ENCODE measurements at places on chromosomes 3 and 15. TPM values are rescaled to one million over a fixed set of nuclear protein-coding genes. Genes with fewer than 3 reads are reported as not detected.

- no peak for DNase-seq
- no peaks in the 10 kb centered on the region for H3K27me3 ChIP-seq
- H3K36me3 ChIP-seq: peaks cover 26% of the 10 kb centered on the region
Measured at GRCh38 chr3:130699765-130700164, 46.9 kb downstream of the PIK3R4 start.

GRCh38 chr3:46931631-46932331 lies 44.8 kb downstream of the CCDC12 start:
- no peak overlapping the region for H3K4me3 ChIP-seq
- no peak for DNase-seq
- H3K36me3 ChIP-seq: peaks cover 2% of the 10 kb centered on the region
- H3K27me3 ChIP-seq: no peaks in the 10 kb centered on the region
- peaks cover 69% of the 10 kb centered on the region for H3K4me1 ChIP-seq

The BSN gene
- total RNA-seq: 0.67 TPM

- H3K36me3 ChIP-seq: peaks cover 22% of the 10 kb centered on the region
- H3K27me3 ChIP-seq: no peaks in the 10 kb centered on the region
- DNase-seq: no peak
- H3K27ac ChIP-seq: no peak overlapping the region
- peaks cover 3% of the 10 kb centered on the region for H3K4me1 ChIP-seq
Measured at GRCh38 chr3:170162052-170162451, 19.5 kb downstream of the PHC3 start.

GRCh38 chr3:86800116-86800515 lies 190.8 kb downstream of the VGLL3 start:
- no peak overlapping the region for H3K27ac ChIP-seq
- no peak for DNase-seq
- no peaks in the 10 kb centered on the region for H3K4me1 ChIP-seq
- H3K27me3 ChIP-seq: no peaks in the 10 kb centered on the region

- no peaks in the 10 kb centered on the region for H3K27me3 ChIP-seq
- H3K36me3 ChIP-seq: no peaks in the 10 kb centered on the region
- DNase-seq: no peak
- H3K4me1 ChIP-seq: no peaks in the 10 kb centered on the region
- H3K27ac ChIP-seq: no peak overlapping the region
Measured at GRCh38 chr15:70579766-70580165, 183.6 kb downstream of the UACA start.

The NEK11 gene
- 0.84 TPM for total RNA-seq

DNA sequence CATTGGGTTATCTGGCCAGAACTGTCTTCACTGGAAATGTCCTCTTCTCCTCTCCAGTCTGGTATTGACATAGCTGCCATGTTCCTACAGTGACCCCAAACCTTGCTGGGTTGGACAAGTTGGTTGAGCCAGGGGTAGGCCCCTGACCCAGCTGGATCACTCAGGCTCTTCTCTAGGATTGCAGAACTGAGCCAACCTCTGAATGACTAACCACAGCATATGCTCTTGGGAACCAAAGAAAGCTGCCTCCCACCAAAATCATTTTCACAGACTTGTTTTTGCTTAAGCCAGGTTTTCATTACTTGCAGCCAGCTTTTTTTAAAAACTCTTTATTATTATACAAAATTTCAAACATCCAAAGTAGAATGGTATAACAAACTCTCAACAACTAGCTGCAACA lies 41.4 kb downstream of the FSIP1 start:
- no peak overlapping the region for H3K4me3 ChIP-seq
- no peak overlapping the region for H3K27ac ChIP-seq
- no peaks in the 10 kb centered on the region for H3K27me3 ChIP-seq
- H3K36me3 ChIP-seq: peaks cover 2% of the 10 kb centered on the region
- no peak for DNase-seq

- no peaks in the 10 kb centered on the region for H3K4me1 ChIP-seq
- no peaks in the 10 kb centered on the region for H3K36me3 ChIP-seq
- H3K27ac ChIP-seq: no peak overlapping the region
- DNase-seq: no peak
- peaks cover 3% of the 10 kb centered on the region for H3K27me3 ChIP-seq
Measured at GRCh38 chr15:98826658-98827057, 178.3 kb downstream of the IGF1R start.

GRCh38 chr3:66128623-66129022 lies 89.9 kb upstream of the MAGI1 start:
- H3K27me3 ChIP-seq: no peaks in the 10 kb centered on the region
- H3K27ac ChIP-seq: no peak overlapping the region
- H3K4me3 ChIP-seq: no peak overlapping the region
- no peaks in the 10 kb centered on the region for H3K36me3 ChIP-seq

The EPHB3 gene
- 1.8 TPM for total RNA-seq

DNA sequence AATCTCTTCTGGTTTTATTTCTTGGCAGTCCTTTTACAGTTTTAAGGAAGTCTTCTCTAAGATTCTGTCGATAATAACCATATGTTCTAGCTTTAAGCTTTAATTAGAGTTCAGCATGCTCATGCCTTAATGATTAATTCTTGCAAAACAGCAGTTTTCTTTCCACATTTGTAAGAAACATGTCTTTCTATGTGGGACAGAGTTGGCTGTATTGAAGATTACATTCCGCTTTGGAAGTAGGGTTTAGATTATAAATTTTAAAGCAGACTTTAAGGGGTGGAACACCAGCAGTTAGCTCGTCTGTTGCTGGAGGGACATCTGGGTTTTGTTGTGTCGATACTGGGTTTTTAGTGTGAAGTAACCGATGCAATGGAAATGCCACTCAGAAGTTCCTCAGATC lies 35.3 kb downstream of the SQOR start:
- DNase-seq: no peak
- H3K27ac ChIP-seq: no peak overlapping the region
- no peaks in the 10 kb centered on the region for H3K4me1 ChIP-seq

GRCh38 chr15:61049028-61049427 lies 180.1 kb downstream of the RORA start:
- no peak overlapping the region for H3K27ac ChIP-seq
- no peaks in the 10 kb centered on the region for H3K36me3 ChIP-seq
- no peak for DNase-seq
- H3K4me3 ChIP-seq: no peak overlapping the region
- peaks cover 5% of the 10 kb centered on the region for H3K4me1 ChIP-seq
- H3K27me3 ChIP-seq: no peaks in the 10 kb centered on the region

The CDHR4 gene
- total RNA-seq: not detected

The ATP8B4 gene
- 19.7 TPM for total RNA-seq

DNA sequence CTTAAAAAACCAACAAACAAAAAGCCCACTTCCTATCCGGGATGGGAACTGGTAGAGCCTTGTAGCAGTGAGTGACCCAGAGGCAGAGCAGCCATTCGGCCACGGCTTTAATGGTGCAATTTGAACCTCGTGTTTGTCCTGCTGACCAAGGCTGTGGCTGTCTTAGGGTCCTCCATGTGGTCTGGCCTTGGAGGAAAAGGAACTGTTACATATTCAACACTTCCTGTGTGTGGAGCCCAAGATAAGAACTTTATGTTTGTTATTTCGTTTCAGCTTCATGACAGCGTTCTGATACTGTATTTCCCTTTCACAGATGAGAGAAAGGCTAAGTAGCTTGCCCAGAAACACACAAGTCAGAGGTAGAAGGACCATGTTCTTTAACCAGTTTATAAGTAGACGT lies 269.8 kb downstream of the SV2B start:
- no peaks in the 10 kb centered on the region for H3K36me3 ChIP-seq
- no peak for DNase-seq
- H3K4me1 ChIP-seq: no peaks in the 10 kb centered on the region
- H3K4me3 ChIP-seq: no peak overlapping the region
- H3K27me3 ChIP-seq: no peaks in the 10 kb centered on the region
- H3K27ac ChIP-seq: no peak overlapping the region

DNA sequence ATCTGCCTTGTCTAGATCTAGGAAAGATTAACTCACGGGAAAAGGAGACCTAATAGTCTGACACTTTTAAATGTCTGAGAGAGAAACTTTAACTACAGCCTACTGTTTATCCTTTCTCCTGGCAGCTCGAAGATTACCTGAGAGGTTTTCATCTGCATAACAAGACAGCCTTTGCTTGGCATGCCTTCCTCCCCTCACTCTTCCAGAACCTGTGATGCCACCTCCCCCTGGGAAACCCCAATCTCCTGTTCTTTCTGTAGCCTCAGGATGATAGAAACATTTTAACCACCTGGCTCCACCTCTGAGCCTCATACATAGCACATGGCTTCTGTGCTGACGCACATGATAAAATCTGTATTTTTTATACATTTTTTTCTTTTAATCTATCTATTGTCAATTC lies 420.8 kb downstream of the CNTN6 start:
- H3K4me1 ChIP-seq: no peaks in the 10 kb centered on the region
- H3K36me3 ChIP-seq: no peaks in the 10 kb centered on the region
- DNase-seq: no peak
- H3K4me3 ChIP-seq: no peak overlapping the region

The AADACL2 gene
- not detected for total RNA-seq

The STRA6 gene
- total RNA-seq: not detected

The RETNLB gene
- not detected for total RNA-seq

The CASR gene
- 0.17 TPM for total RNA-seq

The RBPMS2 gene
- 0.42 TPM for total RNA-seq

The PDZRN3 gene
- 1.0 TPM for total RNA-seq

The CSTA gene
- 1.5 TPM for total RNA-seq

DNA sequence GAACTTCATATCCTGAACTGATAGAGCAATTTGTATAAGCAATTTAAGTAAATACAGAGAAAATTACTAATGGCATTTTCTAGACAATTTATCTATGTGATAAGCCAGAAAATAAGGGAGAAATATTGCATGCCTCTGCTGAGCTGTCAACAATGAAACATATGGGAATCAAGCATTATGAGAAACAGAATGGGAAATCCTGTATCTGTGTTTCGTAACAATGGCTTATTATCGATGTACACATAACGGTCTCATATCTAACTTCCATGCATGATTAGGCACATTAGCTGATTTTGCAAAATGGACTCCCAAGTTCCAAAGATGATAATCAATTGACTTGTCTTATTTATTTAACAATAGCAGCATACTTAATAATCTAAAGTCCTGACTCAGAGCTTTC lies 30.4 kb upstream of the KCNMB2 start:
- no peaks in the 10 kb centered on the region for H3K4me1 ChIP-seq
- H3K4me3 ChIP-seq: no peak overlapping the region
- no peaks in the 10 kb centered on the region for H3K27me3 ChIP-seq
- no peaks in the 10 kb centered on the region for H3K36me3 ChIP-seq

The ECE2 gene
- not detected for total RNA-seq

DNA sequence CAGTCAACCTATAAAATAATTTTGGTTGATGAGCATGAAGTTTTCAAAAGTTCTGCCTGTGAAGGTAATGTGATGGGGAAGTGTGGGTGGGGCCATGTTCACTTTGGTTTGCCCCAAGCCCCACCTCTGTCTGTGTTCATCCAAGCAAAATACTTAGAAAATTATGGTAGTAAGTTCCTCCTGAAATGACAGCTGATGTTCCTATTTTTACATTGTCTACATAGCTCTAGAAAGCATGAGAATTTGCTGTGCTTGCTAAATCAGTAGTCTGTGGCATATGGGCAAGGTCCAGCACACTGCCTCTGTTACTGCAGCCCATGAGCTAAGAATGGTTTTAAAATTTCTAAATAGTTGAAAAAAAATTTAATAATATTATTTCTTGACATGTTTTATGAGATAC lies 21.9 kb upstream of the CP start:
- no peak for DNase-seq
- peak overlapping the region; percentile 32 for H3K27ac ChIP-seq
- no peaks in the 10 kb centered on the region for H3K27me3 ChIP-seq
- H3K4me1 ChIP-seq: peaks cover 24% of the 10 kb centered on the region

DNA sequence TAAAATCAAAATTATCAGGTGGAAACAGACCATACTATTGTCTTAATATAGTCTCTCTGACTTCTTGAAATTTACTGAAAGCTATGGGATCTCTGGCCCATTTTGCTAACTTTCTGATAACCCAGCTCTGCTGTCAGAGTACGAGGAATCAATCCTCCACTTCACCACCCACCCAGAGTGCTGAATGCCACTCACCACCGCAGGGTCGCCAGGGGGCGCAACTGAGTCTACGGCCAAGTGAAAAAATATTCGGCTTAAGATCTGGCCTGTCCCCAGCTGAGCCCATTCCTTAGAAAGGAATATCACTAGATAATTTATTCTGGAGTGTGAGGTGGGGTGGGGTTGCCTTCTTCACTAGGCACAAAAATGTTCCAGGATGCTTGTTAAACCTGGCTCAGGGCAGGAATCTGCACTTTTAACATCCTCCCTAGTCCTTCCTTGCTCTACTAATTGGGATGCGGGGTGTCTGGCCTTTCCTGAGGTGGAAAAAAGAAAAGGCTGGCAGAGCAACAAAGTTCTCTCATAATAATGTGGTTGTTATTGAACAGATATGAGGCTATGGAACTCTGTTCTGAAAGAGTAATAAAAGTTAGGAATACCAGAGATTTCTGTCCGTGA lies 520.6 kb downstream of the MFSD1 start:
- H3K36me3 ChIP-seq: no peaks in the 10 kb centered on the region
- H3K4me1 ChIP-seq: no peaks in the 10 kb centered on the region
- H3K4me3 ChIP-seq: no peak overlapping the region
- H3K27ac ChIP-seq: no peak overlapping the region
- peak; percentile 37 for DNase-seq
- no peaks in the 10 kb centered on the region for H3K27me3 ChIP-seq

DNA sequence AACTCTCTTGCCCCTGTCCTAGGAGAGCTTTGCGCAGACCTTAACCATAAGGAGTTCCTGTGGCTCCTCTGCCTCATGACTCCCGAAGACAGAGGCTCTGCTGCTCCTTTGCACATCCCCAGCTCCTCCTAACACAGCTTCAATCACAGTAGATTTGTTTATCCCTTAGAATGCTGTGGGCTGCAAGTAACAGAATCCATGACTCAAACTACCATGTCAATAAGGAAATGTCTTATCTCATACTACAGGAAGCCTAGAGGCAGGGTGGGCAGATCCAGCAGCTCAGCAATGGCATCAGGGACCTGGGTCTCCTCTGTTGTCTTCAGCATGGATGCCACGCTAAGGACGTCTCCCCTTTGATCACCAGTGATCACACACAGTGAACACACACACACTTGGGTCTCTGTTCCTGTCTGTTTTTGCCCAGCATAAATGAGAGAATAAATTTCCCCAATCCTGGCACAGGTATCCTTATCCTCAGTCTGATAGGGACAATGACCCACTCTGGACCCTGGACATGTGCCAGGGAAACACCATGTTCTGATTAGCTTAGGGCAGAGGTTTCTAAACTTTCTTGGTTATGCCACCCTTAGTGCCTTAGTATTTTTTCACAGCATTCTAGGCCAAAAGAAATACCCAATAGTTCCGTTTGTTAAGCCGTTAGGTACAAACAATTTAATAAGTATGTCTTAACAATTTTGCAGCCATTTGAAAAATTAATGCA lies 46.1 kb upstream of the MRPS22 start:
- H3K4me1 ChIP-seq: no peaks in the 10 kb centered on the region
- no peak overlapping the region for H3K4me3 ChIP-seq
- DNase-seq: no peak
- H3K27me3 ChIP-seq: no peaks in the 10 kb centered on the region

DNA sequence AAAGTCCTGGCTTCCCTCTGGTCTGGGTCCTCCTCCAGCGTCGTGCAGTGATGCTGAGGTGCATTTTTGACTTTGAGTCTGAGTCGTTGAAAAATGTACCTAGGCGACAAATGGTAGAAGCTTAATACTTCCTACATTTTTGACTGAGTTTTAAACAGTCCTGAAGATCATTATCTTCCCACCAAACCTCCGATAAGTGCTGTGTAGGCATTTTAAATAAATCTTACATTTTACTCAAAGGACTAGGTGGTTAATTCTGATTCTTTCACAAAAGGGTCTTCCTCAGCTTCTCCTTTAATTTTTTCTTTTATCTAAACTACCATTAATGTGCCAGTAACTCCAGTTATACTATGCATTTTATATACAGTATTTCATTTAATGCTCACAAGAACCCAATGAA lies 70.6 kb downstream of the KAT2B start:
- no peak overlapping the region for H3K4me3 ChIP-seq
- peaks cover 19% of the 10 kb centered on the region for H3K36me3 ChIP-seq
- no peak for DNase-seq
- H3K27ac ChIP-seq: no peak overlapping the region
- no peaks in the 10 kb centered on the region for H3K27me3 ChIP-seq
- no peaks in the 10 kb centered on the region for H3K4me1 ChIP-seq

All from liver (tissue), 10 donors.